ENCODE measurements at places on chromosomes 2 and 18.

- no peak for DNase-seq
These were observed 384.0 kb upstream of the TMEFF2 start for GRCh38 chr2:192578780-192579179.

DNA sequence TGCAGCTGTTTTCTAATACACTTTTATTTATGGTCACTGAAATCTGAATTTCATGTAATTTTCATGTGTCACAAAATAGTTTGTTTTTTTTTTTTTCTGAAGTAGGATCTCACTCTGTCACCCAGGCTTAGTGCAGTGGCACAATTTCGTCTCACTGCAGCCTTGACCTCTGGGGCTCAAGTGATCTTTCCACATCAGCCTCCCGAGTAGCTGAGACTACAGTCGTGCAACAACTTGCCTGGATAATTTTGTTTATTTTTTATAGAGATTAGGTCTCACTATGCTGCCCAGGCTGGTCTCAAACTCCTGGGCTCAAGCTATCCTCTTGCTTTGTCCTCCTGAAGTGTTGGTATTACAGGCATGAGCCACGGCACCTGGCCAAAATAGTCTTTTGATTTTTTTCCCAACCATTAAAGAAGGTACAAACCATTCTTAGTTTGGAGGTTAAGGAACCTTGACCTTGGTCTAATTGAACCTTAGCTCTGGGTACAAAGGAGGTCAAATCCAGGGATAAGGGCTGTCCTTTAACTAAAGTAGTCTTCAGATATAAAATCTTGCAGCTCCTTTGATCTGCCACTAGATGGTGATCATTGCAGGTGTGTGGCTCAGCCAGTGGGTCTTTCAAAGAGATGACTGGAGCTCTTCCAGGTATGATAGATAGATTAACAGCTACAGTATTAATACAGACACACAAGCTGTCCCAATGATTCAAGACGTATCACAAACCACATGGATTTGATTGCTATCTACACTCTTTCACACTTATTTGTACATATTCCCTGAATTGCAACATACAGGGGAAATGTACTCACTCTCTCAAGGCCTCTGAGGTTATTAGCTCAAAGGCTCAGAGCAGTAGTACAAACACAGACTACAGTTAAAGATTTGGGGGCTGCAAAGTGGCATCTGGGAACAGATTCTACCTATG lies 4.7 kb upstream of the KRCC1 start:
- peak; percentile 52 for DNase-seq

DNA sequence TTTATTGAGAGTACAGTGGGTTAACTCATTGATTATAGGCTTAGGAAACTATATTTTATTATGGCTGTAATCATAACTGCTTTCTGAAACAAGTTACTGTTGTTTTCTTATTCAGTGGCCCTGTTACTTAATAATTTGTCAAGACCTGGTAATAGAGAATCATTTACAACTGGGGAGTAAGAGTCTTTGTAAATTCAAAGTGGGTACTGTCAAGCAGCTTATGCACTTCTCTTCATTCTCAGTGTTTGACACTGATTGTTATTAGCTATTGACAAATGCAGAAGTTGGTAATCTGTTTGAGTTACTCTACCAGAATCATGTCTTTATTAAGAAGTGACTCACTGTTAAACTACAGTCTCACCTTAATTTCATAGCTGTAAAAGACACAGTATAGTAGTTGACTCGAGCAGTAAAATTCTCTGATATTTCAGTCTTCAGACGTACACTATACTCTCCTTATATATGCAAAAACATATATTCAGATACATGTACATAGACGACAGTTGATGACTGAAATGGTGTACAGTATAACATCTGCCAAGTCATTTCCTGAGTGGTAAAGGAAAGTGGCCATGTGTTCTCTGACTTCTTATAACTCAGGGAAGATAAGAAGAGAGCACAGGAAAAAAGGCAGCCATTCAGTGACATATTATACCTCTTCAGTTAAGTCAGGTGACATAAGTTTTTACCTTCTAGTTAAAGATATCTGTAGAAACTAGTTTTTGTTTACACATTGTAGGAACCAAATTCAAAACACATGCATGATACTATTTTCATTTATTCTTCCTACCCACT lies 36.0 kb upstream of the TTC27 start:
- DNase-seq, result peak; percentile 35

DNA sequence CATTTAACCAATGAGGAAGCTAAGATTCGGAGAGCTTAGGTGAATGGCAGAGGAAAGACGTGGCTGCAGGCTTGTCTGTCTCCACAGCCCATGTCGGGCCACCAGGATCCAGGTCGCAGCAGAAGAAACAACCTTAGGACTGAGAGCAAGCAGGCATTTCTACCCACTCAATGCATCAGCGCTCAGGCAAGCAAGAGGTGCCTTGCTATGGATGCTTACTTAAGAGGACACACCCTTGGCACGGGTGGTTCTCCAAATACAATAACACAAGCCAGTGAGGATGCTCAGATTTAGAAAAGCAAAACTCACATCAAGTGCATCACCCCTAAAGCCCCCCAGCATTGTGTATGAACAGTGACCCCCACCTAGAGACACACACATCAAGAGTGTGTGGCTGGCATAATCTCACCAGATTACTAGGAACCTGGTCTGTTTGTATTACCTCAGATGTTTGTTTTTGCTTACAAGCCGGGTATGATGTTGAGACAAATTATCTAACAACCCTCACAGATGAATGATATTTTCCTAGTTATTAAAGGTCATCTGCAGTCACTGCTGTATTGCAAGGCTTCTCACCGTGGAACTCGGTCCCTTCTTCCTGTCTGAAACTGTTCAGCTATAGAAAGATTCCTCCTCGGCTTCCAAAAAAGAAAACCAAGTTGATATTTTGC lies 34.2 kb upstream of the NPAS2 start:
- DNase-seq, result no peak
